ENCODE measurements at places on chromosomes 11 and 22. TPM values are rescaled to one million over a fixed set of nuclear protein-coding genes. Genes with fewer than 3 reads are reported as not detected.

Gene RIBC2
- 0.54 TPM for total RNA-seq

DNA sequence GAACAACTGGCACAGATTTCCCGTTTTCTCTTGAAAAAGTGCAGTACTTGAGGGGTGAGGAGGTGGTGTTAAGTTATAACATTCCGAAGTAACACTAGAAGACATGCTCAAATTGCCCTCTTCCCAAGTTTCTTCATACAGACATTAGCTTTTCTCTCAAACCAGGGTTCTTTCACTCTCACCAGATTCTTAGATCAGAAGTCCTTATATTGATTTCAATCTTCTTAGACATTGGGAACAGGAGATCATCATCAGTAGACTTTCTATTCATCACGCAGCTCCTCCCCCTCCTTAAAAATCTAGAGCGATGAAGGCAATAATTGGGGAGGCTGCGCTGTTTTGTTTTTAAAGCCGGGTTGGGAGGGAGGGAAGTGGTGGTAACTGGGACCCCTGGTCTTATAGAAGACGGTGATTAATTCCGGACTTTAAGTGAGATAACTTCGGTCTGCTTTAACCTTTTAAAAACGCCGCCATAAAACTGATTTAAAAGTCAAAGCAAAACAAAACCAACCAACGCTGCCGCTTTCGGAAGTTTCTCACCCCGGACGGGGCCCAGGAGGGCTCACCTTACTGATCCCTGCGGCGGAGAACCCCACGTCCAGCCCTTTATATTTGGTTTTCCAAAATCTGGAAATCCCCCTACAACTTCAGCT is 665 bp downstream of the USP28 start:
- peaks cover 20% of the 10 kb centered on the region for H3K27me3 ChIP-seq
- no peak for DNase-seq

DNA sequence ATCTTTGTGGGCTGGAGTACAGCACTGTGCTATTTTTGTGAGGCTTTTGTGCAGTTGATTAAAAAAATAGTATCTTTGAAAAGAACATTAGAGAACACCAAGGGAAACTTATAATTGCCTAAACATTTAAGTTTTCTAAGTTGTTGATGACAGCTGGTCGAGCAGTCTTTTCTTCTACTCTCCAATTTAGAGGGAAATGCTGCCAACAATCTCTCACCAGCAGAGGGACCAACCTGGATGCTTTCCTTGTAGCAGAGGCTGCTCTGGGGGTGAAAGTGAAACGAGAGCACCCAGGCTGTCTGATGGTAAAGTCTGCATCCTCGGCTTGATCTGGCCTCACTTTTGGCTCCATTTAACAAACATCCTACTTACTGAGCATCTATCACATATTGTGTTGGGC is 1286.5 kb upstream of the TENM4 start:
- H3K36me3 ChIP-seq: no peaks in the 10 kb centered on the region
- no peak overlapping the region for H3K27ac ChIP-seq
- no peak overlapping the region for H3K4me3 ChIP-seq
- H3K4me1 ChIP-seq: peaks cover 8% of the 10 kb centered on the region

DNA sequence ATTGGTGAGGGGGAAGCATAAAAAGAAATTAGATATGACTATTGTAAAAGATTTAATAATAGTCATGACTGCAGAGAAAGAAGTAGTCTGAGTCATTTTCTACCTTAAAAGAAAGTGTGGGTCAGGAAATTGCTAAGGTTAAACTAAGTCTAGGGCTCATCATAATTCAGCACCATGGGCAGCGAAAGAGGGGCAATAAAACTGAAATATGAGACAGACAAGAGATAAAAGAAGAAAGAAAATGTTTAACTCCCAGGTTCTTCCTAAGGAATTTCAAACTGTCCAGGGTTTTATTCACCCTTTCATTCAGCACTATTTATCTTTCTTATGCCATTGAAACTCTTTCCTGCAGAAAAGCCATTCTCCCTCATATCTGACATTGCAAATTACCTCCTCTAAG is 114.4 kb upstream of the API5 start:
- H3K27me3 ChIP-seq: no peaks in the 10 kb centered on the region
- H3K4me1 ChIP-seq: no peaks in the 10 kb centered on the region

DNA sequence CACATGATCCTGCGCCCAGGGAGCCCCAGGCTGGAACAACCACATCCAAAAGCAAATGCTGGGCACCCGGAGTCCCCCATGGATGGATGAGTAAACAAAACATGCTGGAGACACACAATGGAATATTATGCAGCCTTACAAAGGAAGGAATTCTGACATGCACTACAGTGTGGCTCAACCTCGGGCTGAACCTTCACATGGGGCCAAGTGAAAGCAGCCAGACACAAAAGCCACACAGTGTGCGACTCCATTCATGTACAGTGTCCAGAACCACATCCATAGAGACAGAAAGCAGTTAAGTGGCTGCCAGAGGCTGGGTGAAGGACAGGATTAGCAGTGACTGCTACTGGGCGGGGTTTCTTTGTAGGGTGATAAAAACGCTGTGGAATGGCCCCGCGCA is 10.1 kb downstream of the POLR3H start:
- no peak for DNase-seq
- no peaks in the 10 kb centered on the region for H3K4me1 ChIP-seq
- peaks cover 9% of the 10 kb centered on the region for H3K36me3 ChIP-seq
- H3K4me3 ChIP-seq: no peak overlapping the region
- H3K27ac ChIP-seq: no peak overlapping the region

- no peak overlapping the region for H3K4me3 ChIP-seq
- no peak for DNase-seq
- peaks cover 4% of the 10 kb centered on the region for H3K4me1 ChIP-seq
- no peaks in the 10 kb centered on the region for H3K27me3 ChIP-seq
- no peaks in the 10 kb centered on the region for H3K36me3 ChIP-seq
These were observed 352.1 kb upstream of the NARS2 start for GRCh38 chr11:78926633-78927338.

GRCh38 chr11:64292460-64293254 is 1.6 kb downstream of the KCNK4 start:
- H3K36me3 ChIP-seq: peaks cover 9% of the 10 kb centered on the region
- H3K27ac ChIP-seq: no peak overlapping the region
- peaks cover 14% of the 10 kb centered on the region for H3K4me1 ChIP-seq
- peaks cover 36% of the 10 kb centered on the region for H3K27me3 ChIP-seq
- no peak overlapping the region for H3K4me3 ChIP-seq

- H3K36me3 ChIP-seq: peaks cover 17% of the 10 kb centered on the region
- H3K27ac ChIP-seq: no peak overlapping the region
- no peaks in the 10 kb centered on the region for H3K4me1 ChIP-seq
- DNase-seq: no peak
- H3K4me3 ChIP-seq: no peak overlapping the region
- peaks cover 15% of the 10 kb centered on the region for H3K27me3 ChIP-seq
These were observed 9.3 kb downstream of the LARGE2 start for GRCh38 chr11:45931739-45932138.

DNA sequence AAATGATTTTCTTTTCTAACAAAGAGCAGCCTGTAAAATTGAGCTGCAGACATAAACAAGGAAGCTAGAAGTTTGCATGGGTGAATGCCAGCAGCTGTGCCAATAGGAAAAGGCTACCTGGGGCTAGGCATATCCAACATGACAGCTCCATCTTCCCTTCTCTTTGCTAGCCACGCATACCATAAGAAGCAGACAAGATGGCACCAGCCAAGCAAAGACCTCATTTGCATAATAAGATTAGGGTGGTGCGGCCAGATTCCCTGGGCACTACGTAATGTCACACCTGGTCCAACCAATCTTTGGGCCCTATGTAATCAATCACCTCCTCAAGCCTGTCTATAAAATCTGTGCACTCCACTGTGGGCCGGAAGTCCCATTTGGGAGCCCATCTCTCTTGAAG is 108.3 kb downstream of the SWAP70 start:
- H3K4me3 ChIP-seq: no peak overlapping the region
- peaks cover 1% of the 10 kb centered on the region for H3K27me3 ChIP-seq
- no peaks in the 10 kb centered on the region for H3K4me1 ChIP-seq
- no peak overlapping the region for H3K27ac ChIP-seq

DNA sequence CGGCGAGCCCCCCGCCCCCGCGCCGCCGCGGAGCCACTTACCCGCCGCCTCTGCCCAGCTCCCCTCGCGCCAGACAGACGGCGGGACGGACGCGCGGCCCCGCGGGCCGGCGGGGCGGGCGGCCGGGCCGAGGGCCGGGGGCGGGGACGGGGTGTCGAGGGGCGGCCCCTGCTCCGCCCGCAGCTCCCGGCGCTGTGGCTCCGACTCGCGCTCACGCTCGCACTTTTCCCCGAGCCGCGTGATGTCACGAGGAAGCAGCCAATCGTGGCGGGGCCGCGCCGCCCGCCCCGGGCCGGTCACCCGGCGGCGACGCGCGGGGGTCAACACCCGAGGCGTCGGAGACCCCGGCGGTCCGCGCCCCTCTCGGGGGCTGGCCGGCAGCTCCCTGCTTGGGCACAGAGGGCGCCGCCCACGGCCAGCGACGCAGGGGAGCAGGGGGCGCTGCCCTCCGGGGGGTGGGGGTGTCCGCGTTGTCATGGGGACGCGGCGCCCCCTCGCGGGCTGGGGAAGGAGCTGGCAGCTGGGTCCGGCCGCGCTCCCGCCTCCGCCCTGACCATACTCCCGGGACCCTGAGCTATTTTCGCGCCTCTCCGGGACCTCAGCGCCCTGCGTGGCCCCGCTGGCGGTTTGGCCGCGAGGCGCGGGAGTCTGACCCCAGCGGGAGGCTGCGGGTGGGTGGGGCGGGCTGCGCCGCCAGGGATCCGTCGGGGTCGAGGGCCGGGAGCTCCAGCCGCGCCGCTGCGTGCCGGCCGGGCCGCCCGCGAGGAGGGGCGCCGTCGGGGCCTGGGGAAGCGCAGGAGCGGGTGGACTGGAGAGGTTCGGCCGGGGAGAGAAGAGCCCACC is at the start of gene CHRM4:
CHRM4 (minus strand) TSS at position 199 of the 843 bp plus-strand sequence. CDS start 5,219 bp downstream, outside the sequence.
- peaks cover 7% of the 10 kb centered on the region for H3K4me1 ChIP-seq
- H3K36me3 ChIP-seq: peaks cover 19% of the 10 kb centered on the region
- peak within 1 kb of the TSS; percentile 83 for H3K4me3 ChIP-seq
- DNase-seq: peak; percentile 64
- H3K27ac ChIP-seq: no peak within 1 kb of the TSS

DNA sequence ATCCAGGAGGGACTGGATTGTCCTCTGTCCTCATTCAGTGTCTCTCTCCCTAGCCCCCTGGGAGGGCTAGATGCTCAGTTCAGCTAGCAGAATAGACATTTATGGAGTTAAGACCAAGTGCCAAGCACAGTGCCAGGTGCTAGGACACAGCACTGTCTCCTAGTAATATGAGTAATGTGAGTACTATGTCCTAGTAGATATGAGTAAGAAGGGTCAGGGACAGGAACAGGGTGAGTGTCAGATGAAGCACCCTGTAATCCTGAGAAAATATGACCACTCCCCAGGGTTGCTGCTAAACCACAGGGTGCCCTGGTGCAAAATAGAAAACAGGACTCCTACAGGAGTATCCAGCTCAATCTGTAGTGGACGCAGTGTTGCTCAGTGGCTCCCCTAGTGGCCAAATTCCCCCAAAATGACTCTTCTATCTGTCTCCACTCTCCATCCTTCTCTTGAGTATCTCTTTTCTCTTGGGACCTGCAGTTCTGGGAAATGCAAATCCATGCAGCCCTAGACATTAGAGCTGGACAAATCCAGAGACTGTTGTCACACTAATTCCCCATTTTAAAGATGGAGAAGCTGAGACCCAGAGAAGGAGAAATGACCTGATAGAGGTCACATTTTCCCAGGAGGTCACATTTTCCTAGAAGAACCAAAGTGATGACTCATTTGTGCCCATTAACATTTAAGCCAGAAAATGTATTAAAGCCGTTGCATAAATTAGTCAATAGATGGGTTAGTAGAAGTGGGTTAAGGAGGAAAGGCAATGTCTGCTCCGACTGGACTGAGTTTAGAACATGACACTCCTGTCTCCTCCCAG is 214.3 kb downstream of the NXPE2 start:
- H3K4me1 ChIP-seq: no peaks in the 10 kb centered on the region
- peaks cover 1% of the 10 kb centered on the region for H3K27me3 ChIP-seq
- no peak overlapping the region for H3K4me3 ChIP-seq
- H3K36me3 ChIP-seq: no peaks in the 10 kb centered on the region
- DNase-seq: peak; percentile 20
- H3K27ac ChIP-seq: no peak overlapping the region

DNA sequence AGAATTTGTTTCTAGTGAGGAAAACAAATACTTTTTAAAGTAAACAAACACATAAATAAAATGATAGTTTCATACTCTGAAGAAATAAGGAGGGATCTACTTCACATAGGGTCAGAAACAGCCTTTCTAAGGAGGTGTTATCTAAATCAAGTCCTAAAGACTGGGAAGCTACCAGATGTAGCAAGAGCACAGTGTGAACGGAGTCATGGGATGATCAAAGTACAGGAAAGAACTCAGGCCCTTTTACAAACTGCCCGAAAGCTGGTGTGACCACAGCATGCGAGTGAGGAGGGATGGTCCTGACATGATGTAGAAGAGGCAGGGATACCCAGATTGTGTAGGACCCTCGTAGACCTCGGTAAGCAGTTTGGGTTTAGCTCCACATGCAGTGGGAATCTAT is 102.8 kb downstream of the ARHGAP32 start:
- H3K27ac ChIP-seq: no peak overlapping the region
- H3K27me3 ChIP-seq: no peaks in the 10 kb centered on the region
- no peak for DNase-seq
- H3K36me3 ChIP-seq: no peaks in the 10 kb centered on the region

- H3K27me3 ChIP-seq: peaks cover 24% of the 10 kb centered on the region
- H3K4me3 ChIP-seq: no peak overlapping the region
- DNase-seq: no peak
These were observed 6.1 kb downstream of the WNT7B start for GRCh38 chr22:45970705-45971407.

Gene CCDC116
- 0.36 TPM for total RNA-seq

DNA sequence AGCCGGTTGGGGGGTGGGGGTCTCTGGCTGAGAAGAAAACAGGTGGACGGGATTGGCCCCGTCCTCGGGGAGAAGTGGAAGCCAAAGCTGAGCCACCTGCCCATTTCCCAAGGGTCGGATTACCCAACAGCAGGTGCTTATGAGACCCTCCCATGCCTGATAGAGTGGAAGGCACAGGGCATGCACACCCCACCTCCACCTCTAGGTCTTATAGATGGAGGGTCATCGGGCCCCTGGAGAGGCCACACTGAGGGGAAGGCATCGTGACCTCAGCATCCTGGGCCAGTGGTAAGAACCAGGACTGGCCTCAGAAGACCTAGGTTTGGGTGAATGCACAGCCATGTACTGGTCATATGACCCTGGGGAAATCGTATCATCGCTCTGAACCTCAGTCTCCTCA is 85.9 kb downstream of the BUD13 start:
- no peak overlapping the region for H3K27ac ChIP-seq
- no peak for DNase-seq
- no peaks in the 10 kb centered on the region for H3K36me3 ChIP-seq
- H3K27me3 ChIP-seq: peaks cover 1% of the 10 kb centered on the region
- H3K4me3 ChIP-seq: no peak overlapping the region

DNA sequence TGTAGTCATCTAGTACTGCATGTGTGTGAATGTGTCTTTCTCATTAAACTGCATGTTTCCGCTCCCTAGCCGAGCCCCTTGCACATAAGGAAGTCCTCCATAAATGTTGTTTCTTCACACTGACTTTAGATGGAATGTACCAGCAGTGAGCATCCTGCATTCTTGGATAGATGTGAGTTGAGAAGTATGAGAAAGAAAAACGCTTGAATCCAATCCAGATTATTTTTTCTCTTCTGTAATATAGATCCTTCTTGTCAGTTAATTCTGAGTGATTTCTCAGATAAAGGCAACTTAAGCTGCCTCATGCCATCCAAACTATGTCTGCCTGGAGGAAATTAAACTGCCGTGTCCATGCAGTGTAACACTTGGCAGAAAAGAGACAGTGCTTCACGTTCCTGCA is 268.1 kb upstream of the ISX start:
- no peak overlapping the region for H3K27ac ChIP-seq
- peaks cover 4% of the 10 kb centered on the region for H3K27me3 ChIP-seq
- no peaks in the 10 kb centered on the region for H3K4me1 ChIP-seq
- no peak for DNase-seq
- no peak overlapping the region for H3K4me3 ChIP-seq

Gene CELSR1
- 7.7 TPM for total RNA-seq

All from endothelial cell (in vitro differentiated cells).